ENCODE measurements at places on chromosomes 7 and 10.

DNA sequence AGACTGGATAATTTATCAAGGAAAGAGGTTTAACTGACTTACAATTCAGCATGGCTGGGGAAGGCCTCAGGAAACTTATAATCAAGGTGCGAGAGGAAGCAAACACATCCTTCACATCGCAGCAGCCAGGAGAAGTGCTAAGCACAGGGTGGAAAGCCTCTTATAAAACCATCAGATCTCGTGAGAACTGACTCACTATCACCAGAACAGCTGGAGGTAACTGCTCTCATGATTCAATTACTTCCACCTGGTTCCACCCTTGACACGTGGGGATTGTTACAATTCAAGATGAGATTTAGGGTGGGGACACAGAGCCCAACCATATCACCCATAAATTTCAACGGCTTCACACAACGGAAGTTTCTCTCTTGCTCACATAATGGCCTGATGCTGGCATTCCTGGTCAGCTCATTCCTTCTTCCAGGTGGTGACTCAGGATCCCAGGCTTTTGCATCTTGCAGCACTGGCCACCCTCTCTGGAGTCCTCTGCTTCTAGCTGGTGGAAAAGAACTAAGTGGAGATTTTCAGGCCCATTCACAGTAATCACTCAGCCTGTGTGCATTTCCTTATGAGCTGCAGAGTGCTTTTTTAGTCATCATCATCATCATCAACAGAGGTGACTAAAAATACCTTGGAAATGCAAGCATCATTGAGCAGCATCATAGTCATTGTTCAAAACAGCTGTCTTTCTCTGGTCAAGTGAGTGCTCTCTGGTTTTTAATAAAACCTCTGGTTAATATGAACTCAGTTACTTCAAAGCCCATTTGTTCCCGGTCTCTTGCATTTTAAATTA lies 308.1 kb downstream of the SFMBT2 start:
- DNase-seq = no peak

DNA sequence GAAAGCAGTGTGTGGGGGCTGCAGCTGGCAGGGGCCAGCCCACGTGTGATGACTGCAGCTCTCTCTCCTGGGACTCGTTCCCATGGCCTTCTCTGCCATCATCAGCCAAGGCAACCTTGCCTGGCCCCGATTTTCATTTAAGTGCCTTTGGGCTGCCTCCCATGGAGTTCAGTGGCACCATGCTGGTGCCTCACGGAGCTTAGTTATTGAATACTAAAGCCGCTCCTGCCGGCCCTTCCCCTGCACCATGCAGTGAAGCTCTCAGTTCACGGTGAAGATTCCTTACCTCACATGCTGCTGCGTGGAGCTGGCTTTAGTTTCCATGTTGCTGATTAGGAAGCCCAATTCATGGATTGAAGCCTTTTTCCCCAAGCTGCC lies 141.5 kb upstream of the EEPD1 start:
- DNase-seq = no peak

- no peak for DNase-seq
Observed at GRCh38 chr7:3065724-3066143, 22.1 kb upstream of the CARD11 start.

GRCh38 chr10:46536781-46537180 lies 19.7 kb downstream of the GPRIN2 start:
- no peak for DNase-seq

GRCh38 chr7:30880941-30881340 lies 30.7 kb upstream of the AQP1 start:
- no peak for DNase-seq

DNA sequence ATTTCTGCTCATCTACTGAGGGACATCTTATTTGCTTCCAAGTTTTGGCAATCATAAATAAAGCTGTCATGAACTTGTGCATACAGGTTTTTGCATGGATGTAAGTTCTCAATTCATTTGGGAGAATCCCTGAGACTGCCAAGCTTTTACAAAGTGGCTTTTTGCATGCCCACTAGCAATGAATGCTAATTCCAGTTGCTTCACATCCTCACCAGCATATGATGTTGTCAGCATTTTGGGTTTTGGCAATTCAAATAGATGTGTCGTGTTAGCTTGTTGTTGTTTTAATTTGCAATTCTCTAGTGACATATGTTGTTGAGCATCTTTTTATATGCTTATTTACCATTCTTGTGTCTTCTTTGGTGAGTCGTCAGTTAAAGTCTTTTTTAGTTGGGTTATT lies 57.2 kb downstream of the RAB18 start:
- DNase-seq = no peak

GRCh38 chr10:62502995-62503613 lies 128.9 kb downstream of the ZNF365 start:
- DNase-seq = peak; percentile 28

GRCh38 chr7:131449373-131449902 lies 107.0 kb downstream of the PODXL start:
- no peak for DNase-seq

DNA sequence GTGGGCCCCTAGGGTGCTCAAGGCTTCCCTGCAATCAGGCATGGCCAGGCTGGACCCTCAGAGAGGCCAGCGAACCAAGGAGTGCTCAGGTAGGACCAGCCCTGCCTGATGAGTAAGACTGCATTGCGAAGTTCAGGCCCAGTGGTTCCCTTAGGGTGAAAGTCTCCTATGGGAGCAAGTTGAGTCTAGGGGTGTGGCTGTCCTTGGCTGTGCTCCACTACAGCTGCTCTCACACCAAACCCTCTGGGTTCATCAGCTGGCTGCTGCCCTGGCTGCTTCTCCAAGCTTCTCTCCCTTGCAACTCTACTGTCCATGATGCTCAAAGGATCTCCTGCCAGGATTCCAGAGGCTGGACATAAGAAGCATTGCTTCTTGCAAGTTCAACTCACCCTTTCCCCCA lies 18.7 kb downstream of the FAM25A start:
- no peak for DNase-seq

DNA sequence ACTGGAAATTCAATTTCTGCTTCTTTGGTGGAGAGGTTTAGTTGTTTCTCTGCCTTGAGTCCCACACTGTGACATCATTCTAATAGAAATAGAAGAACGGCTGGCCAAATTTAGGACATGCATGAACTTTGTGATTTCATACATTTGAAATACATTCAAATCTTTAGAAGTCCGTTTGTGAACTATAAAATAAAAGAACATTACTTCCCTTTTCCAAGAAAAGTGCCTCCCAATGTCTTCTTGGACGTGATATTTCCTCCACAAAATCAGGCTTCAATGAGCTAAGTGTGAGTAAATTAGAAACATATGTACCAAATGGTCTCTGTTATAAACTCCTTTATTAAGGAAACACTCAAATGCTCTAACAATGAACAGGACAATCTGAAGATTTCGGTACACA lies 314.5 kb upstream of the AKR1E2 start:
- DNase-seq = no peak

- DNase-seq = no peak
Observed at GRCh38 chr7:135855846-135856245, 107.2 kb upstream of the FAM180A start.

DNA sequence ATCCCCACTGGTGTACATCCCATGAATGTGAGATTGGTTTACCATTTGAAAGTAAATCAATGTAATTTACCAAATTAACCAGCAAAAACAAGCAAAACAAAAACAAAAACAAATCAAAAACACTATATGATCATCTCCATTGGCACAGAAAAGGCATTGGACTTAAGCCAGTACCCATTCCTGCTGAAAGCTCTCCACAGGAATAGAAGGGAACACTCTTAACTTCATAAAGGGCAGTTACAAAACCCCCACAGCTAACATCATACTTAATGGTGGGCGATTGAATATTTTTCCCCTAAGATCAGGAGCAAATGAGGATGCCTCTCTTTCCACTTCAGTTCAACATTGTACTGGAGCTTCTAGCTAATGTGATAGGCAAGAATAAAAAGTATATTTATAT lies 34.1 kb downstream of the PRKG1 start:
- DNase-seq = no peak

- DNase-seq = no peak
Observed at GRCh38 chr10:182441-183201, 47.4 kb downstream of the ZMYND11 start.

- no peak for DNase-seq
Observed at GRCh38 chr10:132319853-132320653, 11.9 kb upstream of the LRRC27 start.

Measured in tibial nerve (tissue), 4 donors.